ENCODE measurements at places on chromosomes 7 and 10.

DNA sequence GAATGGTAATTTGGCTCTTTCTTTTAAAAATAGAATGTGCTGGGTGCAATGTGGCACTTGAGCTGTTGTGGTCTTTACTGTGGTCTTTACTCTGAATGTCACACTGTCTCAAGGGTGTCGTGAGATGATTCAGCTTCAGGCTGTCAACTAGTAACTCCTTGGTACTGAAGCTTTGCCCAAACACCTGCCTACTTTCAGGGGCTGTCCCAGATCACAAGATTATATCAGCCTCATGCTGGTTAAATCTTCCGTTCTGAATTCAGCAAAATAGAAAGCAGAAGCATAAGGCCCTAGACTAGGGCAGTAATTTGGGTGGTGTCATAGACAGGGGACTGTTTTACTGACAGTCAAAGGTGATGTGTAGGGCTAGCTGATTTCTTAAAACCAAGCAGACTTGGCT is 110.9 kb downstream of the BAMBI start:
- DNase-seq, result no peak

- no peak for DNase-seq
Observed at GRCh38 chr10:132185601-132186487, 904 bp upstream of the DPYSL4 start.

GRCh38 chr10:133160826-133161471 is 930 bp downstream of the KNDC1 start:
- DNase-seq, result no peak

DNA sequence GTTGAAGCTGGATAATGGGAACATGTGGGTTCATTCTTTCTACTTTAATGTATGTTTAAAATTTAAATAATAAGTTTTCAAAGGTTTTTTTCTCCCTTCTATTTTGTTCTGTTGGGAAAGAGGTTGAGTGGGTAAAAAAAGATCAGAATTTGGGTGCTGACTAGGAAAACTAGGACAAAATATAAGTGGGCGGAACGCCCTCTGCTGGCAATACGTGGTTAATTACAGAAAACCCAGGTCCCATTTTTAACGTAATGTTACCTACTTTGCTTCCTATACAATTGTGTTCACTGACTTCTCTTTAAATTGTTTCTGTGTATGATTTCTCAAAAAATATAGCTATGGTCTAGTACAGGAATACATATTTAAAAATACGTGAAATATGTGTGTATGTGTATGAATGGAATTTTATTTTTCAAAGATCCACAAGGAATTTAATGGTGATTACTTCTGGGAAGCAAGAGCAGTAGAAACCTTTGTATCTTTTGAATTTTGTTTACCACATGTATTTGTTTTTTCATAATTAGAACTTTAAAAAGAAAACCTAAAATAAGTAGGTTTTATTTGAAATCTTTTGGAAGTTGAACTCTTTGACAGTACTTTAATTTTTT is 8.7 kb downstream of the ECD start:
- DNase-seq, result no peak

DNA sequence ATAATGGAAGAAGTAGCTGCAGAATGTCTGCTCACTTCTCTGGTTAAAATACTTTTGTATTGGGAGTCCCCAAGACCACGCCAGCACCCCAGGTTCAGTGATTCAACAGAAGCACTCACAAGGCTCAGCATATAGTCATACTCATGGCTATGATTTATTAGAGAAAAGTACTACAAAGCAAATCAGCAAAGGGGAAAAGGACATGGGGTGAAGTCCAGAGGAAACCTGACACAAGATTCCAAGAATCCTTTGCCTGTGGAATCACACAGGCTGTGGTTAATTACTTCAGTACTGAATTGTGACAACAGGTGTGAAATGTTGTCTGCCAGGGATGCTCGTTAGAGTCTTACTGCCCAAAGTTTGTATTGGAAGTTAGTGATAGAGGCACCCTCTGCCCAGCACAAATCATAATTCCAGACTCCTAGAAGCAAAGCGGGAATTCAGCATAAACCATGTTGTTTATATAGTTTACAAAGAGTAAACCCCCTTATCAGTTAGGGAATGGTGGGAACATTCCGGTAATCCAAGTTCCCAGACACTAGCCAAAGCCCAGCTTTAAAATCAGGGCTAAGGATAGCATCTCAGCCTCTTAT is 79.4 kb downstream of the HYCC1 start:
- DNase-seq, result no peak

DNA sequence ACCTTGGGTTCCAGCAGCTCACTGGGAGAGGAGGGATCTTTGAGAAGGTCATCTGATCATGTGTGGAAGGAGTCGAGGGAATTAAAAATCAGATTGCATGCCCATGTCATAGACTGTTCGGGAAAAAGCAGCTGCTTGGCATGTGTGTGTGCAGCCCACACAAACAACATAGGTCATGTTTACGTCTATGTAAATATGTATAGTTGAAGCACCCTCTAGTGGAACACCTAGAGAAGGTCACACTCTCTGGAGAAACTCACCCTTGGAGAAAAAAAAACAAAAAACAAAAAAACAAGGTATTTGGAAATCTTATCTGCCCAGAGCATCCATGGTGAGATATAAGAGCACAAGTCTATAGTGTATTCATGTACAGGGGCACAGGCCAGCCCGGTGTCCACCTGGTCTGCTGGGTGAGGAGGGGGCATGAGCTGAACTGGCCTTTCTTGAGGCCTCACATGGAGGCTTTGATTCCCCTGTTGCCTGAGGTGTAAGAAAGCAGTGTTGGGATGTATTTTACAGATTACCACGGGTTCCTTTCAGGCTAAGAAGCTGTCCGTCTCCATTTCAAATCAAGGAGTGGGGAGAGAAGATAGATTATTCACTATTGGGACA is 98.0 kb downstream of the NPY start:
- no peak for DNase-seq

DNA sequence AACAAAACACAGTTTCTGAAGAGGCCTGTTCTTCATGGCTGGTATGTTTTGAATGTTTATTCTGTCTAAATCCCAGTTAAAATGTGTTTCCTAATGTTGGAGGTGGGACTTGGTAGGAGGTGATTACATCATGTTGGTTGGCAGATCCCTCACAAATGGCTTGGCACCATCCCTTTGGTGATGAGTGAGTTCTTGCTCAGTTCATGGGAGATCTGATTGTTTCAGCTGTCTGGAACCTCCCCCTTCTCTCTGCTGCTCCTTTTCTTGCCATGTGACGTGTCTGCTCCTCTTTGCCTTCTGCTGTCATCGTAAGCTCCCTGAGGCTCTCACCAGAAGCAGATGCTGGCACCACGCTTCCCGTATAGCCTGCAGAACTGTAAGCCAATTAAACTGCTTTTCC is 383.6 kb upstream of the TPK1 start:
- DNase-seq, result no peak

DNA sequence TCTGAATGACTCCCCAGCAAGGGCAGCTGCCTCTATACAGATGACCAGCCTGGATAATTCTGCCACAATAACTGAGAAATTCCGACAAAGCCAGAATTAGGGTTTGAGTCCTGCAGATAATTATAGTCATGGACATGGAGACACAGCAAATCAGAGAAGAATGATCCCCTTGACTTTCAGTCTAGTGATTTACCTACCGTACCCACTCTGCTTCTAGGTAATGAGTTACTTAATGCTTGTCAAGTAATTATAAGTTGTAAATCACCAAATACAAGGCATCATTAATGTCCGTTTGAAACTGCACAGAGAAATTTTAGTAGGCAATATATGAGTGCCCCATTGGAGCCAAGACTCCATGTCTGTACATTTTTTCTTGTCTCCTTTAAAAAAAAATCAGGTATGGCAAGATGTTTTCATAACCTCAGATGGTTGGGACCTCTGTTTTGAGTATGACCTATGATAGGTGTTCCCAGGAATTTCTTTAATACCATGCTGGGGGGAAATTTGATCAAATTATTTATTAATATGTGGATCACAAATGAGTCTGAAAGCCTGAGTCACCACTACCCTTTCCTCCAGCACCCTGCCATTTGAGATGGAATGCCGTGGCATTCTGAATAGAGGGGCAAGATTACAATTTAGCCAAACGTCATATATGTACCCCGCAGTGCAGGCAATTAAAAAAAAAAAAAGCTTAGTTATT is 5.5 kb upstream of the ARID5B start:
- DNase-seq, result no peak

- DNase-seq, result no peak
Observed at GRCh38 chr7:10684606-10685005, 289.1 kb upstream of the PHF14 start.

DNA sequence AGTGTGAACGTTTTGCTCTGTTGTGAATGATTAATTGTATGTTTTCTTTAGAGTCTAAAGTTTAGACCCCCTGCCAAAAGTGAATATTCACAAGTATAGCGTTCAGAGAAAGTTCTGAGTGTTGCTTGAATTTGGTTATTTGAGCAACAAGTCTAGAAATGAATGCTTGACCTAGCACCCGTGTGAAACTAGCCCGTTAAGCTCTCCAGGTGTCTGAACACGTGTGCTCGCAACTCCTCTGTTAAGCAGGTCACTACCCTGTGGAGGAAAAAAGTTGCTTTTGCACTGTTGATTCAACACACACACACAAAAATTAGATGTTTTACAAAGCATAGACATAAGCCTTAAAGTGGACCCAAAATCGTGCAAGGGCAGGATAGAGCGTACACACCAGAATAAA is 78.6 kb upstream of the SAMD8 start:
- no peak for DNase-seq

GRCh38 chr7:94330269-94331020 is 64.2 kb upstream of the COL1A2 start:
- no peak for DNase-seq

- no peak for DNase-seq
Observed at GRCh38 chr7:123120286-123120685, 79.5 kb downstream of the SLC13A1 start.

GRCh38 chr10:112314822-112315474 is 31.7 kb downstream of the TECTB start:
- peak; percentile 7 for DNase-seq

GRCh38 chr10:12279281-12279680 is 70.1 kb upstream of the CAMK1D start:
- no peak for DNase-seq

GRCh38 chr7:5207131-5207530 is 17.1 kb downstream of the WIPI2 start:
- no peak for DNase-seq

DNA sequence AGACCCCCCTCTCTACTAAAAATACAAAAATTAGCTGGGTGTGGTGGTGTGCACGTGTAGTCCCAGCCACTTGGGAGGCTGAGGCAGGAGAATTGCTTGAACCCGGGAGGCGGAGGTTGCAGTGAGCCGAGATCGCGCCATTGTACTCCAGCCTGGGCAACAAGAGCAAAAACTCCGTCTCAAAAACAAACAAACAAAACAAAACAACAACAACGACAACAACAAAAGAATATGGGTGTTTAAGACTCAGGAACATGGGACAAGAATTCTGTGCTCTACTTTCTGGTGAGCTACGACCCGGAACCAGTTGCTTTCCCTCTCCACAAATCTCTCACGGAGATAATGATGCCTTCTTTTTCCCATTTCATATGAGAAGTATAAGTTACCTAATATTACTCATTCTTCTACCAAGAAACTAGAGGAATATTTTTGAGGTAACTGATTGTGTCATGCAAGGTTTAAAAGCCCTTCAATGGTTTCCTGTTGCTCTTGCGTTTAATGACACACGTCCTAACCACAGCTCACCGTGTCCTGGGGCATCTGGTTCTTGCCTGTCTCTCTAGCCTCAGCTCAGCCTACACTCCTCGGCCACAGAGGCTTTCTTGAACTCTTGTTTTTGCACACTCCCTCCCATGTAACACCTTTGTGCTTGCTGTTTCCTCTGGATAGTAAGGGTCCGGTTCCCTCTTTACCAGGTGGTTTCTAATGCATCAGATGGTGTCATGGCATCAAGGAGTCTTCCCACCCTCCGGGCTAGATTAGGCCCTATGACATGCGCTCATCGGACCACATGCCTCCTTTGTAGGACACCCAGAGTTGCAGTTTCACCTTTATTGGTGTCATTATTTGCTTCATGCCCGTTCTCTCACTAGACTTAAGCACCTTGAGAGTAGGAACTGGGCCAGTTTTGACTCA is 67.5 kb downstream of the PFKFB3 start:
- DNase-seq, result peak; percentile 48

- no peak for DNase-seq
Observed at GRCh38 chr10:32149252-32149955, 93.2 kb upstream of the KIF5B start.

GRCh38 chr10:107032700-107033401 is 131.7 kb downstream of the SORCS1 start:
- DNase-seq, result no peak

DNA sequence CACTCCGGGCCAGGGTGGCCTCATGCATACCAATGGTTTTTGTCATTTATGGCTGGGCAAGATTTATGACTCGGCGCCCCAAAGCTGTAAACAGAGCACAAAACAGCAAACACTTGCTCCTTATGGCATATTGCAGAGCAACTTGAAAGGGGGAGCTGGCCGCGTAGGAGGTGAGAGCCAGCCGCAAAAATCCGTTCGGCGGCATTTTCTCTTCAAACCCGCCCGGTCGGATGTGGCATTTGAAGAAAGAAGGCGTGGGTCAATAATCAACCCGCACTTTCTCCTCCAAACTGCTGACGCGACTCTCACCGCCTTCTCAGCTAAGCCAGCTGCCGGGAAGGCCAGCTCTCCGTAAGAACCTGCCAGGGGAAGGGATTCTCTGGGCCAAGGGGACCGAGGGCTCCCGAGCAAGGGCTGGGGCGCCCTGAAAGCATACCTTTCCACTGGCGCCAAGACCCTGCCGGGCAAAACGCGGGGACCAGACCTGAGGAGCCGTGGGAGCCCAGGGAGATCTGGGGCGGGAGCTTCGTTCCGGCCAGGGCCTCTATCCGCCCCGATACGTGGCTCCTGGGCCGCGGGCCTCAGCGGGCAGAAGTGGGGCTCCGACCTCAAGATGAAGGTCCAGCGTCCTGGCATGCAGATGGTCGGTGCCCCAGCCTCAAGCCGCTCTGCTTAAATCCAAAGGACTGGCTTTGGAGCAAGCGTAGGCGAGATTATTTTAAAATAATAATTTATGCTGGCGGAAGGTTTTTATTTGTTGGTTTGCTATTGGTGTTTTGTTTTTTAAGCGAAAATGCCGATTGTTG is 12.9 kb upstream of the HOXA2 start:
- no peak for DNase-seq

DNA sequence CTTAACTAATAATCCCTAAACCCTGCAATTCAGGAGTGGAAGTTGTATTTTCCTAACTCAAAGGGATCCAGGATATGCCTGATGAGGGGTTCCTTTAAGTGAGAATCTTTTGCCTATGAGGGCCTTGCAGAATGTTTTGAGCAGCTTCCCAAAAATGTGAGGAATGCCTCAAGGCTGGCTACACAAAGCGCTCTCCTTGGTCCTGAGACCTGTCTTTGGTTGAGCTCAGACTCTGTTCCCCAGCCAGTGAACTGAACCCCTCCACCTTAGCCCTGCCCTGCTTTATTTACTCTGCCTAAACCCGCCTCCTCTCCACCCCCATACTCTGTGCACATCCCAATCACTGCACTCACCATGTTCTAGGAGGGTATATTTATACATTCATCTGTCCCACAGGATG is 108.6 kb downstream of the NRCAM start:
- DNase-seq, result no peak

- no peak for DNase-seq
Observed at GRCh38 chr10:70927189-70927943, 39.0 kb upstream of the PCBD1 start.

GRCh38 chr7:101819183-101819582 is 1.8 kb downstream of the CUX1 start:
- DNase-seq, result no peak
